Germinal center (tissue), 1 donor: ENCODE measurements at places on chromosomes 11 and 22.

DNA sequence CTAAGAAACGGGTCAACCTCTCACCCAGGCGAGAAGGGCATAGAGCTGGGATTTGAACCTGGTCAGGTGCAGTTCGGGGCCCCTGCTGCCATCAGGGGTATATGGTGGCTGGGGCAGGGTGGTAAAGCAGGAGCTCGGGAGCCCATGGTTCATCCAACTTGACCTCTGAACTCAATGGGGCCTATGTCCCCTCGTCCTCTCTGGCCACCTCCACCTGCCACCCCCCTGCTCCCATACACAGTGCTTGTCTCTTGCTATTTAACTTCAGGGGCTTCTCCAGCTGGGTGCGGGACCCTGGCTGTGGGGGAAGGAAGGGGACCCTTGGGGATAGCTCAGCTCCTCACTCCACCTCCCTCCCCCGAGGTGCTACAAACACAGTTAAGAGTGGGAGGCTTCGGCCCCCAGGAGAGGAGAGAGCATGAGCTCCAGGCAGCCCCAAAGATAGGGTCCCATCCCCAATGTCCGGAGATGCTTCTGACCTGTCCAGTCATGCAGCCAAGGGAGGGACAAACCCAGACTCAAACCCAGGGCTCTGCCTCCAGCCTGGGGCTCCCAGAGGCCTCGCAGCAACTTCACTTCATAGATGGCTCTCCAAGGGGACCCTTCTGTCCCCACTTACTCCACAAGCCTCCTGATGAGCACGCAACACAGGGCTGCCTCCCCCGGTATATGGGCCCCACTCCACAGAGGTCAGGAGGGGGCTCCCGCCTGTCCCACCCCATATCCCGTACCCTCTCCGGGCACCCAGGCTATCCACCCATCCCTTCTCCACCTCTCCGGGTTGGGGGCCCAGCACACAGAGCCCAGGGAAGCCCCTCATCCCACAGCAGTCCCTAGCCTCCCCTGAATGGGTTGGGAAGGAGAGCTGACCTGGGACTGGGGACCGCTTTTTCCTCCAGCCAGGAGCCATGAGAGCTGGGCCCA, 712 bp downstream of the IL2RB start:
- no peak for DNase-seq

DNA sequence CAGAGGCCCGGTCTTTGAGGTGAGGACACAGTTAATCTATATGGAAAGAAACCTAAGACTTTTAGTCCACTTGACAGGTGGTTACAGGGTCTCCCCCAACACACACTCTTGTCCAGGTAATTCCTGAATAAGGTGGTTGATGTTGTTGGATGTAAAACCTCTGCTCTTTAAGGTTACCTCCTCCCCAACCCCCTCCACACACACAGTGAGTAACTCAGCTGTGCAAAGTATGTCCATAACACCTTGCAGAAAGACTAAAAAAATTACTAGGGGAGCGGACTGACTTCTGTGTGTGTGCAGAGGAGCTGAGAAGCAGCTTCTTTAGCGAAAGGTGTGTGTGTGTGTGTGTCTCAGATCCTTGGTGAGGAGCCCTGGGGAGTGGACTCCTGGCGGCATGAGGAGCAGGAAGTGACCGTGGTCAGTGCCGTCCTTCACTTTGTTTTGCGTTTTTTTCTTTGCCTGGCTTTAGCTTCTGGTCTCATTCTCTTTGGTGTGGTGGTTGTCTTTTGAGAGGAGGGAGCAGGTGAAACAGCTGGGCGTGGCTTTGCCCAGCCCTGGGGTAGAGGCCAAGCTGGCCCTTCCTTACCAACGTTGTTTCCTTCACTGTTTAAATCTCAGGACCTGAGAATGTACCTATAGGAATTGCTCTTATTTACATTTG, 1.7 kb downstream of the ZBED4 start:
- DNase-seq: no peak

GRCh38 chr22:36175892-36176291, 15.3 kb upstream of the APOL3 start:
- DNase-seq: no peak

DNA sequence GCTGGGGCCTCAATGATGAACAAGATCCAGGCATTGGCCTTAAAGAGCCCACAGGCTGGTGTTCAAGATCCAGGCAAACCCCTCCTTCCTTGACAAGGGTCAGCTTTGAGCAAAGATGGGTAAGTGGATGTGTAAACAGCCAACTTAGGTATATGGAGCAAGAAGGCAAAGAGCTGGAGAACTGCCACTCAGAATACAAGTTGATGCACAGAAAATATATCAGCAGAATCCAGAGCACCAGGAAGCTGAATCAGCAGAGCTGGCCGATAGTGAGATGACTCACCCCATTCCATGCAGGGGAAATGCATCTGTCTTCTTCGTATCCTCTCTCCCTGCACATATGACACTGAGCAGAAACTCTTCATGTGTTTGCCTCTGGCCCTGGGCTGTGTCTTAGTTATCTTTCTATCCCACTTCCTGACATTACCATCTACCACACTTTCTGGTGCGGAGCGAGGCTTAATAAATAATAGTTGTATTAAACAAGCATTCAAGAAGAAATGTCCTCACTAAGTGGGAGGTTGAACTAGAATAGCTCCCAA, 57.8 kb downstream of the ENDOD1 start:
- DNase-seq: no peak

- DNase-seq: no peak
Observed at GRCh38 chr22:50460938-50461337, 13.9 kb downstream of the SBF1 start.
